ENCODE measurements at places on chromosomes 1 and 21. TPM values are rescaled to one million over a fixed set of nuclear protein-coding genes. Genes with fewer than 3 reads are reported as not detected.

Gene CFAP141
- total RNA-seq = not detected

GRCh38 chr1:108117945-108118902 is 81.9 kb downstream of the SLC25A24 start:
- peaks cover 14% of the 10 kb centered on the region for H3K27me3 ChIP-seq
- no peak overlapping the region for H3K4me3 ChIP-seq
- H3K27ac ChIP-seq = no peak overlapping the region
- DNase-seq = peak; percentile 73
- H3K36me3 ChIP-seq = no peaks in the 10 kb centered on the region

Gene HTR6
- not detected for total RNA-seq

Gene ALPL
- 8.0 TPM for total RNA-seq

DNA sequence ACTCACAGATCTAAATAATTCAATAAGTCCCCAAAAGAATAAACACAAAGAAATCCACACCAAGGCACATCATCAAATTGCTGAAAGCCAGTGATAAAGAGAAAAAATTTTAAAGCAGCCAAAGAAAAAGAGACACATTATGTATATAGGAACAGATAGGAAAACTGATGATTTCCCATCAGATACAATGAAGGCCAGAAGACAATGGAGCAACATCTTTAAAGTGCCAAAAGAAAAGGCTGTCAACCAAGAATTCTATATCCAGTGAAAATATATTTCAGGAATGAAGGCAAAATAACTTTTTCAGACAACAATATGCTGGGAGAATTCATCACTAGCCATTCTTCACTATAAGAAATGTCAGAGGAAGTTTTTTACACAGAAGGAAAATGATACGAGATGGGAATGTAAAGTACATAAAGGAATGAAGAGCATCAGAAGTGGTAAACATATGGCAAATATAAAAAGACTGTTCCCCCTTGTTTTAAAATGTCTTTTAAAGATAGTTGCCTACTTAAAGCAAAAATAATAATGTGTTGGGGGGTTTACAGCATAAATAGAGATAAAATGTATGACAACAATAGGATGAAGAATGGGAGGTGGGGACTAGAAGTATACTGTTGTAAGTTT is 9.4 kb upstream of the MYOG start:
- H3K27me3 ChIP-seq = peaks cover 31% of the 10 kb centered on the region
- peak; percentile 31 for DNase-seq
- H3K4me3 ChIP-seq = no peak overlapping the region
- H3K36me3 ChIP-seq = no peaks in the 10 kb centered on the region
- no peaks in the 10 kb centered on the region for H3K4me1 ChIP-seq
